ENCODE measurements at places on chromosomes 6 and 20. TPM values are rescaled to one million over a fixed set of nuclear protein-coding genes. Genes with fewer than 3 reads are reported as not detected.

The BAG2 gene
- total RNA-seq: 7.7 TPM

The CLPSL1 gene
- not detected for total RNA-seq

The KIF13A gene
- 28.9 TPM for total RNA-seq

The MEI4 gene
- total RNA-seq: not detected

The SLC24A3 gene
- total RNA-seq: 12.9 TPM

The NOX3 gene
- not detected for total RNA-seq

The HDAC2 gene
- 19.1 TPM for total RNA-seq

The GJA10 gene
- total RNA-seq: not detected

The LY6G6C gene
- not detected for total RNA-seq

The RHAG gene
- not detected for total RNA-seq

The DNAH8 gene
- total RNA-seq: not detected

The SLC35F1 gene
- total RNA-seq: not detected

The STXBP5 gene
- total RNA-seq: 13.6 TPM

The ALDH5A1 gene
- total RNA-seq: 0.21 TPM

The PROCR gene
- total RNA-seq: 241 TPM

The SLC22A2 gene
- not detected for total RNA-seq

The OR2J3 gene
- total RNA-seq: not detected

The RAET1L gene
- total RNA-seq: not detected

DNA sequence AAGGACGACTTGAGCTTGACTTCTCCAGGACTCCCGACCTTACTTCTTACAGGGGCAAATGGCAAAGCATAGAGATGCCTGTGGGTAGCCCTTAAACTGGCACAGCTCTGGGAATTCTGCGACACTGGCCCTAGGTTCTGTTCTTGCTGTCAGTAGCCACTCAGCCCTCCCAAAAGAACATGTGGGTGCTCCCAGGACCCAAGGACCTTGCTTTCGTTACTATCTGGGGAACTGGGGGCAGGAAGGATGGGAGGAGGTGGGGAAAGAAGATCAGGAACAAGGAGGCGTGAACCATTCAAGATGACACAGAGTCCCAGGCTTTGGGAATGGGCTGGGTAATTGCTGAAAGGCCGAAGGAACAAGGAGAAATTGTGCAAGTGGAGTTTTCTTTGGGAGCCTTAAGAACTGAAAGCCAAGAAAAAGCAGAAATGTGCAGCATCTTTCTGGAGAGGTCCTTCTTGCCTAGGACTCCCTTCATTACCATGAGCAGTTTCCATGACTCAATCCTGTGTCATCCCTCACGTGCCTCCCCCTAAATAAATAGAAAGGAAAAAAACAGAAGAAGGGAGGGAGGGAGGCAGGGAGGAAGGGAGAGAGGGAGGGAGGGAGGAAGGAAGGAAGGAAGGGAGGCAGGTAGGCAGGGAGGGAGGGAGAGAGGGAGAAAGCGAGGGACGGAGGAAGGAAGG, 284.6 kb upstream of the FOXQ1 start:
- H3K4me1 ChIP-seq: no peaks in the 10 kb centered on the region
- H3K27me3 ChIP-seq: no peaks in the 10 kb centered on the region
- no peak overlapping the region for H3K4me3 ChIP-seq
- no peaks in the 10 kb centered on the region for H3K36me3 ChIP-seq
- no peak overlapping the region for H3K27ac ChIP-seq

GRCh38 chr6:37501632-37502491, 2.2 kb upstream of the CCDC167 start:
- H3K36me3 ChIP-seq: no peaks in the 10 kb centered on the region
- H3K27ac ChIP-seq: no peak overlapping the region
- H3K4me3 ChIP-seq: no peak overlapping the region
- H3K27me3 ChIP-seq: no peaks in the 10 kb centered on the region
- H3K4me1 ChIP-seq: no peaks in the 10 kb centered on the region
- no peak for DNase-seq

DNA sequence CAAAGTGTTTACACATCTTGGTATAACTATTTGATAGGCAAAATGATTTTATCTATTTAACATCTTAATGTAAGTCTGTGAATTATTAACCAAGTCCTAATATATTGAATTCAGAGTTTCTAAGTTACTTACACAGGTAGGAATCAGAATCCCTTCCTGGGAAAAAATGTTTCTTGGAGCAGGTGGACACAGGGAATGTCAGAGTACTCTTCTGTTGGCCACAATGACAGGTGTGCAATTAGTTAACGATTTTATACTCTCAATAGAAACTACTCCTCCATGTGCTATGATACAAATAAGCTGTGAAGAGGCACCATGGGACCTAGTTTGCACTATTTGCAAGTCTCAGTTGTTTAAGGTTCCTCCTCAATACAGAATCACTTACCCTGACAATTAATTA, 821 bp upstream of the TAAR5 start:
- DNase-seq: no peak
- no peak overlapping the region for H3K4me3 ChIP-seq

- DNase-seq: no peak
- no peak overlapping the region for H3K4me3 ChIP-seq
- H3K27me3 ChIP-seq: no peaks in the 10 kb centered on the region
- H3K36me3 ChIP-seq: no peaks in the 10 kb centered on the region
- no peaks in the 10 kb centered on the region for H3K4me1 ChIP-seq
Observed at GRCh38 chr6:25717866-25718740, 36.4 kb upstream of the SLC17A4 start.

DNA sequence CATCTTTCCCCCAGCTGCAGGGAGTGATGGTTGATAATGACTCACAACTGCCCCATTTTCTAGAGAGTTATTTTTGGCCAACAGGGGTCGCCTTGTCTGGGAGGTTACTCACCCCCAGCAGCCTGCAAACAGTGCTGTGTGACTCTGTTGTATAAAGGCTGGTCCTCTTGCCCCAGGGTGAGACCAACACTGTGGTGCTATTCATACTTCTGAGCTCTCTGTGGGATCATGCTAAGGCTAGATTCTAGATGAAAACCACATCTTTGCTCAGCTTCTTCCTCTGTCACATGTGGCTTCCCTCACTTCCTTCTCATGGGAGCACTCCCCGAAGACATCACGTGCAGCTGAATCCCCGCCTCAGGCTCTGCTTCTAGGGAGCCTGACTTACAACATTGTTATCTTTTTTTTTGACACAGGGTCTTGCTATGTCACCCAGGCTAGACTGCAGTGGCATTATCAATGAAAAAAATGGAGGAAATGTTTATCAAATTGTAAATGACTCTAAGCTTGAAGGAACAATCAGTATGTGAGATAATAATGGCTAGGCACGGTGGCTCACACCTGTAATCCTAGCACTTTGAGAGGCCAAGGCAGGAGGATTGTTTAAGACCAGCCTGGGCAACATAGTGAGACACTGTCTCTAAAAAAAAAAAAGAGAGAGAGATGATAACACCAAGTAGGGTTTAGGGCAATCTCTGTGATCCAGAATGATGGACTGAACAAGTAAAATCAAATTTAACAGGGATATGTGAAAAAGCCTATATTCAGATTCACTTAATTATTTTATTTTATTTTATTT, 55.7 kb upstream of the SLC23A2 start:
- no peak overlapping the region for H3K27ac ChIP-seq
- no peaks in the 10 kb centered on the region for H3K4me1 ChIP-seq
- H3K27me3 ChIP-seq: no peaks in the 10 kb centered on the region
- no peak overlapping the region for H3K4me3 ChIP-seq
- no peaks in the 10 kb centered on the region for H3K36me3 ChIP-seq

GRCh38 chr6:131762984-131763383, 44.8 kb upstream of the ENPP1 start:
- H3K27me3 ChIP-seq: no peaks in the 10 kb centered on the region
- DNase-seq: no peak
- peaks cover 6% of the 10 kb centered on the region for H3K4me1 ChIP-seq

GRCh38 chr6:163675611-163676010, 261.1 kb downstream of the QKI start:
- H3K27me3 ChIP-seq: no peaks in the 10 kb centered on the region
- no peak for DNase-seq
- H3K36me3 ChIP-seq: no peaks in the 10 kb centered on the region
- H3K4me1 ChIP-seq: no peaks in the 10 kb centered on the region

DNA sequence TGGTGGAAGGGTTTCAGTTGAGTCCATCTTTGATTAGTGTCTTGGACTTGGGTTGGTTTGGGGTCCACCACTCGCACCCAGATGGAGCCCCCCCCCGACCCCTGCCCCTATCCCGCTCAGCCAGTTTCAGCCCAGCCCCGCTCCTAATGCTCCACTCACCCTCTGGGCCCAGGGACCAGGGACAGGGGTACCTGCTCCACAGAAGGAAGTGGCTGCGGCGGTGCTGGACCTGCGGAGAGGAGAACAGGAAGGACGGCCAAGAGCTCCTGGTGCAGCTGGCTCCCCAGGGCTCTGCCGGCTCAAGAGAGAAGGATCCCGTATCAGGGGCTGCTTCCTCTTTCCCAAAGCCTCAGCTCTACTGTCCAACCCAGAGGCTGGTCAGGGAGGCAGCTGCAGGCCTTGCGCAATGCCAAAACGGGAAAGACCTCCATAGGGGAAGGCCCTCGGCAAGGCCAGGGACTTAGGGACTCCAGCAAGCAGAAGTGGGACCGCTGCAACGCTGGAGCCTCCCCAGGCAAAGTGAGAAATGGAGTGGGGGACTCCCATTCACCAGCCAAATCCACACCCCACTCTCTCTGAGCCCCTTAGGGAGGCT, at the start of gene SIGLEC1:
TSS of gene SIGLEC1 (minus strand) at position 322 of the 595 bp plus-strand sequence. CDS start 5,472 bp downstream, outside the sequence.
- H3K4me3 ChIP-seq: no peak within 1 kb of the TSS
- H3K27ac ChIP-seq: no peak within 1 kb of the TSS
- H3K27me3 ChIP-seq: no peaks in the 10 kb centered on the region
- peaks cover 3% of the 10 kb centered on the region for H3K4me1 ChIP-seq
- DNase-seq: peak; percentile 46

- no peak overlapping the region for H3K4me3 ChIP-seq
- no peak overlapping the region for H3K27ac ChIP-seq
- H3K36me3 ChIP-seq: no peaks in the 10 kb centered on the region
- DNase-seq: no peak
- no peaks in the 10 kb centered on the region for H3K4me1 ChIP-seq
Observed at GRCh38 chr6:20789162-20789561, 254.9 kb downstream of the CDKAL1 start.

- H3K4me3 ChIP-seq: no peak overlapping the region
- H3K4me1 ChIP-seq: no peaks in the 10 kb centered on the region
Observed at GRCh38 chr20:44576297-44576696, 6.1 kb upstream of the PKIG start.

DNA sequence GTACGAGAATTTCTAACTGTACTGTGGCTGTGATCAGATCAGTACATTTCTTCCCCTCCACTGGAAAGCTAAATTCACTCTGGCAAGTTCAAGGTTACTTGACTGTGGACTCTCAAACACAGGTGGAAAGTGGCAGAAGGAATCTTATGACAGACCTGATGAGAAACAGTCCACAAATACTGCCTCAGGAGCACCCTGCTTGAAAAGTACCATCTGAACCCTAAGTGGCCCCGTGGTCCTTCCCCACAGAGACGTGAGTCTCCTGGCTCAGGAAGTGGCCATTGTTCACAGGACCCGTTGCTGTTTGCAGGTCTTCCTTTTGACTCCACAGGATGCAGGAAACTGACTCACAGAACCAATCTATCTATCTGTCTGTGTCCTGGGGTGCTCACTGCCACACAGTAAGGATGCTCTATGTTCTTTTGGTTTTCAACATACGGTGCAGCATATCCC, 47.5 kb upstream of the NHSL1 start:
- DNase-seq: no peak
- no peaks in the 10 kb centered on the region for H3K27me3 ChIP-seq
- H3K4me1 ChIP-seq: no peaks in the 10 kb centered on the region
- no peaks in the 10 kb centered on the region for H3K36me3 ChIP-seq
- no peak overlapping the region for H3K27ac ChIP-seq
- H3K4me3 ChIP-seq: no peak overlapping the region

DNA sequence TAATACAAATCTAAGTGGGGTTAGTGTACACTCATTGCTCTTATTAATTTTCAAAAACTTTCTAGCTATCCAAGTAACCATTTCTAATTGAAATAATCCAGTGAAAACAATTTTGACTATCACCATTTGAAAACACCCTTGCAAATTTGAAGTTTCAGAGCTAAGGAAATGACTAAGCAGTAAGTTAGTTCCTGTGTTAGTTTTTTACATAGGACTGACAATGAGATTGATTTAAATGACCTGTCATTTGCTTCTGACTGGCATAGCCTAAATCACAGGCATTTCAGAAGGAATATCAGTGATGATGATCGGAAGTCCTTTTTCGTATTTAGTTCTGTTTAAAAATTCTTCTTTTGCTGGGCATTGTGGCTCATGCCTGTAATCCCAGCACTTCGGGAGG, 27.0 kb downstream of the STK4 start:
- H3K27me3 ChIP-seq: no peaks in the 10 kb centered on the region
- DNase-seq: no peak
- H3K4me1 ChIP-seq: peaks cover 3% of the 10 kb centered on the region

DNA sequence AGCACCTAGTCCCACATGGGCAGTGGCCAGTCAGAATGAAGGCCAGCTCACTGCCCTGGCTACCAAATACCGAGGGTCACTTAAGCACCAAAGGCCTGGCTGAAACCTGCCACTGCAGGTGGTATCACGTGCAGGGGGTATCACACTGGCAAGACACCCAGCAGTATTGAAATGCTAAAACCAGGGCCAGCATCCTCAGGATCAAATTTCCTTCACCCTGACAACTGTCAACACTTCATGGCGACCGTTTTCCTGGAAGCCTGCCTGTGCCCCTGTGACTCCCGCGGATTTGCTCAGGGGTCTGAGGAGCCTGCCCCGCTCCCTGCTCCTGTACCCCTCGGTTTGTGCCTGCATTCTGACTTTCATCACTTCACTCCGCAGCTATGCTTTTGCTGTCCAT, 151.1 kb downstream of the TTLL2 start:
- no peaks in the 10 kb centered on the region for H3K4me1 ChIP-seq
- H3K27ac ChIP-seq: no peak overlapping the region
- DNase-seq: no peak
- H3K4me3 ChIP-seq: no peak overlapping the region
- H3K27me3 ChIP-seq: no peaks in the 10 kb centered on the region

- no peaks in the 10 kb centered on the region for H3K4me1 ChIP-seq
- no peak overlapping the region for H3K4me3 ChIP-seq
- DNase-seq: no peak
- no peak overlapping the region for H3K27ac ChIP-seq
- no peaks in the 10 kb centered on the region for H3K27me3 ChIP-seq
Observed at GRCh38 chr6:140909156-140909555, 1223.6 kb upstream of the GJE1 start.

- no peaks in the 10 kb centered on the region for H3K27me3 ChIP-seq
- DNase-seq: no peak
- H3K4me1 ChIP-seq: peaks cover 11% of the 10 kb centered on the region
- no peak overlapping the region for H3K27ac ChIP-seq
- H3K4me3 ChIP-seq: no peak overlapping the region
Observed at GRCh38 chr6:119127627-119128026, 49.2 kb upstream of the FAM184A start.

GRCh38 chr6:89400912-89401399, 11.1 kb downstream of the RRAGD start:
- no peak overlapping the region for H3K4me3 ChIP-seq
- no peak overlapping the region for H3K27ac ChIP-seq
- no peaks in the 10 kb centered on the region for H3K4me1 ChIP-seq
- DNase-seq: no peak
- H3K27me3 ChIP-seq: no peaks in the 10 kb centered on the region

GRCh38 chr20:4050203-4050980, 35.0 kb upstream of the RNF24 start:
- no peaks in the 10 kb centered on the region for H3K27me3 ChIP-seq
- no peaks in the 10 kb centered on the region for H3K36me3 ChIP-seq
- no peak for DNase-seq
- H3K4me3 ChIP-seq: no peak overlapping the region

GRCh38 chr6:148144917-148145521, 197.6 kb upstream of the SASH1 start:
- peak overlapping the region; percentile 44 for H3K4me3 ChIP-seq
- H3K4me1 ChIP-seq: no peaks in the 10 kb centered on the region
- DNase-seq: peak; percentile 81
- no peaks in the 10 kb centered on the region for H3K36me3 ChIP-seq

GRCh38 chr6:153564803-153565202, 433.7 kb upstream of the RGS17 start:
- H3K36me3 ChIP-seq: no peaks in the 10 kb centered on the region
- H3K27me3 ChIP-seq: no peaks in the 10 kb centered on the region
- peak overlapping the region; percentile 59 for H3K27ac ChIP-seq

Data from ascending aorta (tissue), 2 donors.